Activated CD4-positive, alpha-beta memory T cell treated with anti-CD3 and anti-CD28 coated beads, Interleukin-2, amount 10 ng/mL, durations not matched to agents 7 days and 5 days (primary cell): ENCODE measurements at places on chromosomes 1 and 21.

GRCh38 chr1:3169665-3170356 lies 100.8 kb downstream of the PRDM16 start:
- no peak overlapping the region for H3K27ac ChIP-seq
- H3K27me3 ChIP-seq: peaks cover 6% of the 10 kb centered on the region
- H3K4me1 ChIP-seq: no peaks in the 10 kb centered on the region
- no peak overlapping the region for H3K4me3 ChIP-seq

GRCh38 chr1:14970799-14971141 lies 182.8 kb upstream of the TMEM51 start:
- H3K27me3 ChIP-seq: peaks cover 2% of the 10 kb centered on the region
- no peak overlapping the region for H3K27ac ChIP-seq
- H3K4me1 ChIP-seq: peaks cover 17% of the 10 kb centered on the region
- no peaks in the 10 kb centered on the region for H3K36me3 ChIP-seq
- no peak for DNase-seq
- H3K4me3 ChIP-seq: no peak overlapping the region

- no peaks in the 10 kb centered on the region for H3K36me3 ChIP-seq
- no peak overlapping the region for H3K4me3 ChIP-seq
- no peaks in the 10 kb centered on the region for H3K4me1 ChIP-seq
- no peak for DNase-seq
Observed at GRCh38 chr1:212916481-212917133, 33.7 kb upstream of the VASH2 start.

DNA sequence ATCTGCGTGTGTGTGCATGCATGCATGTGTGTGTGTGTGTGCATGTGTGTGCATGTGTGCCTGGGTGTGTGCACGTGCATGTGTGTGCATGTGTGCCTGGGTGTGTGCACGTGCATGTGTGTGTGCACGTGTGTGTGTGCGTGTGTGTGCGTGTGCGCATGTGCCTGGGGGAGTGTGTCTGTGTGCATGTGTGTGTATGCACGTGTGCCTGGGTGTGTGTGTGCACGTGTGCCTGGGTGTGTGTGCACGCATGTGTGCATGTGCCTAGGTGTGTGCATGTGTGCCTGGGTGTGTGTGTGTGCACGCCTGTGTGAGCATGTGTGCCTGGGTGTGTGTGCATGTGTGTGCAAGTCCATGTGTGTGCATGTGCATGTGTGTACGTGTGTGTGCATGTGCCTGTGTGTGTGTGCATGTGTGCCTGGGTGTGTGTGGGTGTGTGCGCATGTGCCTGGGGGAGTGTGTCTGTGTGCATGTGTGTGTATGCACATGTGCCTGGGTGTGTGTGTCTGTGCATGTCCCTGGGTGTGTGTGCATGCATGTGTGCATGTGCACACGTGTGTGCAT lies 29.3 kb upstream of the COL6A2 start:
- H3K36me3 ChIP-seq: no peaks in the 10 kb centered on the region
- H3K27me3 ChIP-seq: peaks cover 6% of the 10 kb centered on the region
- no peaks in the 10 kb centered on the region for H3K4me1 ChIP-seq
- H3K4me3 ChIP-seq: no peak overlapping the region
- no peak overlapping the region for H3K27ac ChIP-seq

DNA sequence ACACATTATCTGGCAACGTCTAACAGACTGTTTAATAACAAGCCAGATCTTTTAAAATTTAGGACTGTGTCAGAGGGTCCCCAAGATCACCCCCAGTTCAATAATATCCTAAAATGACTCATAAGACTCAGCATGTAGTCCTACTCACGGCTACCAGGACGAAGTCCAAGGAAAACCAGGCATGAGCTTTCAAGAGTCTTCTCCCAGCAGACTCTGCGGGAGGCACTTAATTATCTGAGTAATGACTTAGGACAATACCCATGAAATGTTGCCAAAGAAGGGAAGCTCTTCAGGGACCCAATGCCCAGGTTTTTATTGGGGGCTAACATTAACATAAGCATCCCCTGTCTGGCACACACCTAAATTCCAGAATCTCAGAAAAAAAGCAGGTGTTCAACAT lies 7.0 kb downstream of the HFM1 start:
- H3K27ac ChIP-seq: no peak overlapping the region
- H3K27me3 ChIP-seq: peaks cover 32% of the 10 kb centered on the region
- H3K4me1 ChIP-seq: no peaks in the 10 kb centered on the region
- H3K36me3 ChIP-seq: no peaks in the 10 kb centered on the region

GRCh38 chr1:192914092-192914491 lies 105.3 kb downstream of the RGS2 start:
- H3K4me3 ChIP-seq: no peak overlapping the region
- H3K36me3 ChIP-seq: no peaks in the 10 kb centered on the region
- no peak for DNase-seq

- no peaks in the 10 kb centered on the region for H3K27me3 ChIP-seq
- peaks cover 47% of the 10 kb centered on the region for H3K36me3 ChIP-seq
- H3K4me3 ChIP-seq: no peak overlapping the region
- no peak for DNase-seq
- peaks cover 59% of the 10 kb centered on the region for H3K4me1 ChIP-seq
Observed at GRCh38 chr1:21278860-21279845, 11.1 kb downstream of the ECE1 start.

- H3K4me3 ChIP-seq: no peak overlapping the region
- H3K4me1 ChIP-seq: peaks cover 21% of the 10 kb centered on the region
Observed at GRCh38 chr21:42532466-42533181, 19.0 kb downstream of the SLC37A1 start.
